Activated T-cell treated with anti-CD3 and anti-CD28 coated beads, Interleukin-2, amount 50 U/mL, for 48 hours (primary cell): ENCODE measurements at places on chromosomes 11 and 22.

DNA sequence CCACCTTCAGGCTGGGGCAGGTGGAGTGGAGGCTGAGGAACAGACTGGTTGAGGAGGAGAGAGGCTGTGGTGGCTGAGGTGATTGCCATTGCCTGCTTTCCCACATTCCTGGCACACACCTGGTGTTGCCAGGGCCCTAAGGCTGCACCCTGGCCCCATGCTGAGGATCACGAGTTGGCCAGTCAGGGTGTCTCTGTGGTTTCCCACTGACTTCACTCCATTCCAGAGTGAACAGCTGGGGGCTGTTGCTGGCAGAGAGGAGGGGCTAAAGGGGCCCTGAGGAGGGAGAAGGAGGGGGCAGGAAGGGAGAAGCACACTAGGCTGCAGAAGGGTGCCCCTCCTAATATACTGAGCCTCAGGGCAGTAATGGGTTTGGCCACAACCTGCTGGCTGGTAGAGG, 1.8 kb downstream of the TMEM86A start:
- DNase-seq, result no peak

GRCh38 chr22:39932918-39933649, 27.1 kb upstream of the TMA7B start:
- DNase-seq, result peak; percentile 82

GRCh38 chr11:45920531-45921477, 1.7 kb upstream of the LARGE2 start:
- DNase-seq, result peak; percentile 13

- no peak for DNase-seq
These were observed 12.3 kb downstream of the IL17RA start for GRCh38 chr22:17097062-17097461.
